ENCODE measurements at places on chromosomes 1 and 21.

DNA sequence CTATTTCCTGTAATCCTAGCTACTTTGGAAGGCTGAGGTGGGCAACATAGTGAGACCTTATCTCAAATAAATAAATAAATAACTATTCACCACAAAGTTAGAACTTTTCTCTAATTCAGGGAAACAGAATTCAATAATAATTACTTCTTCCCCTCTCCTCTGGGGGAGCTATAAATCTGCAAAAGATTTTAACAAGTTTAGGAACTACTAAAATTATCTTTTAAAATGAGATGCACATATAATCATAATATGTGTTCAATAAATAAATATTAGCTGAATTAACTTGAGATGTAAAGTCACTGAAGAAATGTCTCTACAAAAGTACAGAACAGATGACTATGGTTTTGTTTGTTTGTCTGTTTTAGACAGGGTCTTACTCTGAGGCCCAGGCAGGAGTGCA lies 14.1 kb downstream of the WDR47 start:
- no peaks in the 10 kb centered on the region for H3K27me3 ChIP-seq
- peaks cover 4% of the 10 kb centered on the region for H3K36me3 ChIP-seq
- no peak overlapping the region for H3K4me3 ChIP-seq
- no peak for DNase-seq

GRCh38 chr1:33762962-33763361 lies 100.9 kb upstream of the HMGB4 start:
- no peak for DNase-seq
- peaks cover 12% of the 10 kb centered on the region for H3K4me1 ChIP-seq
- H3K36me3 ChIP-seq = no peaks in the 10 kb centered on the region

DNA sequence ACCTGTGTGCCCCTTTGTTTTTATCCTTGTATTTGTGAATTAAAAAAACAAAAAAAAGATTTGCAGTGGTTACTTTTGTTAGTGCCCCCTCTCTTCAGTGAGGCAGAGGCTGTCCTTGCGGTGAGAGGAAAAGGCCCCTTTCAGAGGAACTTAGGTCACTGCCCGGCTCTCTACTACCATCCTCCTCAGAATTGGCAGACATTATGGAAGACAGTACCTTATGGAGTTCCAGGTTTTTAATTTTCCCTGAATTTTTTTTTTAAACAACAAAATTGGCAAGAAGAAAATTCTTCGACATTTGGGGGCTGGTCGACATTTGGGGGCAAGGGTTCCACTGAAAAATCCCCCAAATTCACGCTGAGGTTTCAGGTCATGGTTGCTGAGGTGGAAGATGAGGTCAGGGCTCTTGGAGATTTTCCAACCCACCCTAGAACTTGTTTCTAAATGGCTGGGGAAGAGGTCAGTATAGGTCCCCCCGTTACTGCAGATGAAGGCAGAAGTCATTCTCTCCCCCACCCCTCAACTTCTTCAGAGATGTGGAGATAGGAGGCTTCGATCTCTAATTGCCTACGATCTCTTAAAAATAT lies 5.3 kb downstream of the RXFP4 start:
- H3K4me1 ChIP-seq = peaks cover 17% of the 10 kb centered on the region
- no peak for DNase-seq
- no peak overlapping the region for H3K27ac ChIP-seq
- H3K36me3 ChIP-seq = peaks cover 24% of the 10 kb centered on the region
- no peak overlapping the region for H3K4me3 ChIP-seq

- H3K27ac ChIP-seq = no peak overlapping the region
- H3K27me3 ChIP-seq = no peaks in the 10 kb centered on the region
- H3K36me3 ChIP-seq = peaks cover 2% of the 10 kb centered on the region
- H3K4me3 ChIP-seq = no peak overlapping the region
- H3K4me1 ChIP-seq = peaks cover 6% of the 10 kb centered on the region
Measured at GRCh38 chr1:161887730-161888287, 121.7 kb downstream of the ATF6 start.

GRCh38 chr1:156538711-156539440 lies 33.5 kb downstream of the IQGAP3 start:
- no peaks in the 10 kb centered on the region for H3K4me1 ChIP-seq
- H3K27ac ChIP-seq = no peak overlapping the region
- H3K27me3 ChIP-seq = no peaks in the 10 kb centered on the region
- H3K36me3 ChIP-seq = peaks cover 22% of the 10 kb centered on the region

DNA sequence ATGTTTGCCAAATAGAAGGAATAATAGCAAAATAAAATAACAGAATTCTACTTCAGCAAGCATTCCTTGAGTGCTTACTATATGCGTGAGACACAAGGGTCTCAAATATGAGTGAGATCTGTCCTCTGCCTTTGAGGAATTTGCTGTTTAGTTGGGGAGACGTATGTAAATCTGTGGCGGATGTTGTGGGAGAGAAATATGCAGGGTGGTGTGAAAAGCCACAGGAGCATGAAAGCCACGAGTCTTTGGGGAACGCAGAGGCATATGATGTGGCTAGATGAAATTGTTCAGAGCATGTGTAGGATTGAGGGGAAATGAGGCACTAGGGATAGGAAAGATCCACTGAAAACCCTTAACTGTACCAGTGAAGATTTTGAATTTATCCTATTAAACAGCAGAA lies 244.4 kb downstream of the PBX1 start:
- H3K4me1 ChIP-seq = no peaks in the 10 kb centered on the region
- H3K4me3 ChIP-seq = no peak overlapping the region
- no peaks in the 10 kb centered on the region for H3K36me3 ChIP-seq
- no peak for DNase-seq
- no peak overlapping the region for H3K27ac ChIP-seq

GRCh38 chr1:240965581-240966091 lies 353.7 kb upstream of the GREM2 start:
- no peak for DNase-seq
- no peak overlapping the region for H3K4me3 ChIP-seq
- H3K27me3 ChIP-seq = no peaks in the 10 kb centered on the region
- no peaks in the 10 kb centered on the region for H3K36me3 ChIP-seq

DNA sequence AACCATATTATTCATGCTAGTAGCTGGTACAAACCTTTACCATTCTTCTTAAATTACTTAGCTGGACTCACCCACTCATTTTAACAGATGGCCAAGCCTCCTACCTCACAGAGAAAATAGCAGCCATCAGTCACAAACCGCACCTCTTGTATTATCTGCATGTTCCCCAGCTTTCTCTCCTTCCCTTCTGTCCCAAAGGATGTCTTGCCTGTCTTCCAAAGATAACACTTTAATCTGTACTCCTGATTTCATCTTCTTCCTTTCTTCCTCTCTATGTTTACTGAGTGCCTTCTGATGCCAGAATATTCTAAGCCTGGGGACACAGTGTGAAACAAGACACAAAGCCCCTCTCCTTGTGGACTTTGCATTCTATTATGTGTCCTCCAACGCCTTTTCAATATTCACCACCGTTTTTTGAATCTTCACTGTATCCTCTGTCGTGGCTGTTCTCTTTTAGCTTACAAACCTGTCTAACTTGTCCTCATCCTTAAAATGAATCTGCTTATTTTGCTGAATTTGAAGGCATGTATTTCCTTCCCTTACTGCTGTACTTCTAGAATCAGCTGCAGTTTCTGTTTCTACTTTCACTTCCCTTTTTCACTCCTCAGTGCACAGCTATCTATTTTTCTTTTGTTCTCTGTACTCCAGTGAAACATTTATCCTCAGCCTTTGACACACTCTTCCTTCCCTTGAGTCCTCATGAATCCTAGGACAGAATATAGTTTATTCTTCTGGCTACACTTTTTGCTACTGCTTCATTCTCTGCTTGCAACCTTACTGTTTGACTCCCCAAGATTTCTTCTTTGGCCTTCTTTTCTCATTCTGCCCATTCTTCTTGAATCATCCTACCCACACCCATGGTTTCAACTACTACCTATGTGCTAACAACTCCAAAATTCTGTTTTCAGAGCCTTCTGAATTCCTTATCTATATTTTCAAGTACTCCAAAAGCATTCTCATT lies 216.9 kb upstream of the SAMSN1 start:
- no peak overlapping the region for H3K4me3 ChIP-seq
- no peaks in the 10 kb centered on the region for H3K4me1 ChIP-seq
- H3K27me3 ChIP-seq = no peaks in the 10 kb centered on the region
- no peak overlapping the region for H3K27ac ChIP-seq
- no peaks in the 10 kb centered on the region for H3K36me3 ChIP-seq

GRCh38 chr1:107132780-107133179 lies 8.1 kb upstream of the NTNG1 start:
- no peaks in the 10 kb centered on the region for H3K4me1 ChIP-seq
- no peak overlapping the region for H3K27ac ChIP-seq
- no peak for DNase-seq
- no peaks in the 10 kb centered on the region for H3K36me3 ChIP-seq
- no peaks in the 10 kb centered on the region for H3K27me3 ChIP-seq

GRCh38 chr1:58597076-58597475 lies 20.0 kb upstream of the TACSTD2 start:
- no peaks in the 10 kb centered on the region for H3K27me3 ChIP-seq
- H3K4me1 ChIP-seq = peaks cover 17% of the 10 kb centered on the region
- no peak overlapping the region for H3K4me3 ChIP-seq
- no peak overlapping the region for H3K27ac ChIP-seq
- peaks cover 8% of the 10 kb centered on the region for H3K36me3 ChIP-seq

- H3K27ac ChIP-seq = no peak overlapping the region
- H3K27me3 ChIP-seq = no peaks in the 10 kb centered on the region
- peaks cover 17% of the 10 kb centered on the region for H3K4me1 ChIP-seq
- no peak overlapping the region for H3K4me3 ChIP-seq
Measured at GRCh38 chr21:33206771-33207281, 22.9 kb upstream of the IFNAR2 start.

- no peak overlapping the region for H3K27ac ChIP-seq
- no peaks in the 10 kb centered on the region for H3K4me1 ChIP-seq
- DNase-seq = no peak
- no peaks in the 10 kb centered on the region for H3K27me3 ChIP-seq
- H3K36me3 ChIP-seq = no peaks in the 10 kb centered on the region
Measured at GRCh38 chr1:213269829-213270228, 218.8 kb downstream of the RPS6KC1 start.

DNA sequence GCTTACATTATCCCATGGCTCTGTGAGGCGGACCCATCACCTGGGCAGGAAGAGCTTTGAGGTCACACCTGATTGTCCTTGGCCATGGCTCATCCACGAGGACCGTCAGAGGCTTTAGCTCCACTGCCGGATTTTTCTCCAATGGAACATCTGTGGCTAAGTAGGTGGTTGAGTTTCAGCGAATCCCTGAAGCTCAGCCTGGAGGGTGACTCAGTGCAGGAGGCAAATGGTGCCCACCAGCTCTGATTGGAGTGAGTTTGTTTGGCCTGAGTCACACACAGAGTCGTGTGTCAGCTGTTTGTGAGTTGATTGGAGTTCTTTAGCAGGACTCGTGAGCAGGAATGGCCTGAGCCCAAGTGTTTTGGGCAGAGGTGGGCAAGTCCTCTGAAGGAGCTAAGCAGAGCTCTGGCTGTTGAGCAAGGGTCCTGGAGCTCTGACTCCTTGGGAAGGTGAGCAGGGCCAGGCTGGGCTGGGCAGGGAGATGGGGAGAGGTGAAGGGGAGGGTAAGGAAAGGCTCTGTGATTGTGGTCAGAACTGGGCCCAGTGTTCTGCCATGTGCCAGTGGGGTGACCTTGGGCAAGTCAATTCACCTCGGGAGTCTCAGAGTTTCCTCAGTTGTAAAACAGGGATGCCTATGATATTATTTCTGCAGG lies 2.0 kb downstream of the SLC6A17 start:
- H3K4me3 ChIP-seq = no peak overlapping the region
- H3K27me3 ChIP-seq = peaks cover 40% of the 10 kb centered on the region
- H3K36me3 ChIP-seq = no peaks in the 10 kb centered on the region
- H3K27ac ChIP-seq = no peak overlapping the region
- no peak for DNase-seq
- no peaks in the 10 kb centered on the region for H3K4me1 ChIP-seq

DNA sequence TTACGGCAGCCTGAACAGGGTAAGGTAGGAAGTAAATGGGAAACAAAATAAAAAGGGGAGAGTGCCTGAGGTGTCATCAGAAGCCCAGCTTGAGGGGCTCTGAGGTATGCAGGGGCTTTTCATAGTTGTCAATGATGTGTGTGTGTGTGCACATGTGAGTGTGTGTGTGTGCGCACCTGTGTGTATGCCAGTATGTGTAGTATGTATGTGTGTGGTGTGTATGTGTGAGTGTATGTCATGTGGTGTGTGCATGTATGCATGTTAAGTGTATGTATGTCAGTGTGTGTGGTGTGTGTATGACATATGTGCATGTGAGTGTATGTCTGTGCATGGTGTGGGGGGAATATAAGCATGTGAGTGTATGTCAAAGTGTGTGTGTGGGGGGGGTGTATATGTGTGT lies 184.1 kb downstream of the DSCAM start:
- H3K27ac ChIP-seq = no peak overlapping the region
- DNase-seq = no peak
- no peak overlapping the region for H3K4me3 ChIP-seq
- no peaks in the 10 kb centered on the region for H3K4me1 ChIP-seq
- H3K36me3 ChIP-seq = no peaks in the 10 kb centered on the region

GRCh38 chr1:23211955-23212354 lies 5.3 kb downstream of the HTR1D start:
- no peaks in the 10 kb centered on the region for H3K36me3 ChIP-seq
- DNase-seq = no peak
- no peak overlapping the region for H3K4me3 ChIP-seq

DNA sequence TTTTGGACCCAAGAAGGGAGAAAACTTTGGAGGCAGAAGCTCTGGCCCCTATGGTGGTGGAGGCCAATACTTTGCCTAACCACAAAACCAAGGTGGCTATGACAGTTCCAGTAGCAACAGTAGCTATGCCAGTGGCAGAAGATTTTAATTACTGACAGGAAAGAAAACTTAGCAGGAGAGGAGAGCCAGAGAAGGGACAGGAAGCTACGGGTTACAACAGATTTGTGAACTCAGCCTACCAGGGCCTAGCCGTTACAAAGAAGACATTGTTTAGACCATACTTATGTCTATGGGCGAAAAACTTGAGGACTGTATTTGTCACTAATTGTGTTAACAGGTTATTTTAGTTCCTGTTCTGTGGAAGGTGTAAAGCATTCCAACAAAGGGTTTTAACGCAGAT lies 10.4 kb upstream of the ACOT11 start:
- H3K27ac ChIP-seq = no peak overlapping the region
- H3K36me3 ChIP-seq = no peaks in the 10 kb centered on the region
- H3K4me1 ChIP-seq = peaks cover 6% of the 10 kb centered on the region
- no peaks in the 10 kb centered on the region for H3K27me3 ChIP-seq
- DNase-seq = no peak

GRCh38 chr1:107530543-107530942 lies 389.7 kb downstream of the NTNG1 start:
- H3K4me3 ChIP-seq = no peak overlapping the region
- no peaks in the 10 kb centered on the region for H3K27me3 ChIP-seq
- peaks cover 38% of the 10 kb centered on the region for H3K4me1 ChIP-seq
- no peak for DNase-seq
- no peaks in the 10 kb centered on the region for H3K36me3 ChIP-seq

DNA sequence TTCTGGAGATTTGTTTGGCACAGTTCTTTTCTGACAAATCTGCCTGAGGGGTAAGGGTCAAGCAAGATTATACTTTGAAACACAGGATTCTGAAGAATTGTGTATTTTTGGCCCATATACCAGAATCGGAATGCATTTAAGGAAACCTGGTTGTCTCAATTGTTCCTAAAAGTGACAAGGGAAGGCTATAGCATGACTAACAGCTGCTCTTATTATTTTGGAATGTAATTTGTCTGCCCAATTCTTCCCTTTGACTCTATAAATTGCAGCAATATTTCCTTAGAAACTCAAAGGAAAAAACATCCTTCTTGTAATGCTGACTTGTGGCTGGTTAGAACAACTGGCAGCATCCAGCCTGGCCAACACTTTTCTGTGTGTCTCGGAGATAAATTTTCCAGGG lies 15.8 kb upstream of the VCAM1 start:
- no peaks in the 10 kb centered on the region for H3K4me1 ChIP-seq
- H3K36me3 ChIP-seq = no peaks in the 10 kb centered on the region
- no peaks in the 10 kb centered on the region for H3K27me3 ChIP-seq
- no peak overlapping the region for H3K4me3 ChIP-seq

Data from keratinocyte (primary cell).